ENCODE measurements at places on chromosomes 2 and 18.

- no peak for DNase-seq
These were observed 133.6 kb downstream of the DDX1 start for GRCh38 chr2:15725101-15725781.

DNA sequence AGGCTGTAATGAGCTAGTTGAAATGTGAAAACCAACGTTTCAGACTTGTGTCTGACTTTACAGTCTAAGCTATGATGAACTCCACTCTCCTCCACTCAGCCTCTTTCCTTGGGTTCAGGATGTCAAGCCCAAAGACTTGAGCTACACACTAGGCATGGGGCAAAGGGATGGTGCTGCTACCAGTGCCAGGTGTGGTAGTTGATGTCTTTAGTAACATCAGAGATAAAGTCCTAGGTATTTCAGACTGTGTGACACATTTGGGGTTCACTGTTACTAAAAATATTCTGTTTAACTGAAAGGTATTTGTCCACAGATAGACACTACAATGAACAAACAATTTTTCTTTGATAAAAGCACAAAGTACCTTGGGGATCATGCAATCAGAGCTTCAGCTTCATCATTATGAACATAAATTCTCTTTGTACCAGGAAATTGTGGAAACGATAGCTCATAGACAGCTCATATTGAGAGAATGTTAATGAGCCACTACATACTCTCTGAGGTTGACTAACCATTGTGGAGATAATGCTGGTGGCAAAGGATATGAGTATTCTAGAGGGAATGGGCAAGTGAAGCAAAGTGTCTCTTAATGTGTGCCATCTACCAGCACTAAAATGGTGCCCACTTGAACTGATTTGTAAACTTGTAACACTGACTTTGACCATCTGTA, 253.7 kb upstream of the THUMPD2 start:
- no peak for DNase-seq

GRCh38 chr18:9613550-9614400, 584 bp downstream of the PPP4R1 start:
- peak; percentile 82 for DNase-seq

DNA sequence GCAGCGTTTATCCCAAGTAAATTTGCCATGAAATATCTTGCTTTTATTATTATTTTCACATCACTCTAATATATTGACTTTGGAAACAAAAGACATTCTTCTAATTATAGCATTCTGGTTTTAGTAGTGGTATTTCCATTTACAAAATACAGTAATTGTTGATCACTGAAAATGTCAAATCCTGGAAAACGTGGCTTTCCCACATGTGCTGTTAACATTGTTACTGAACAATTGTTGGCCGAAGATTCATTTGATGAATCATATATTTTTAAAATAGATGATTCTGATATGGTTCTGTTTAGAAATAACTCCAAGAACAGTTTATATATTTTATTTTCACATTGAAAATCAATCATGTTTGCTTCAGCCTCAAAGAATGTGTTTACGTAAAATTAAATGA, 32.9 kb downstream of the SP140 start:
- no peak for DNase-seq

- no peak for DNase-seq
These were observed 146.7 kb upstream of the EPAS1 start for GRCh38 chr2:46150445-46150955.

GRCh38 chr2:120243211-120243610, 9.4 kb upstream of the RALB start:
- no peak for DNase-seq

- DNase-seq: no peak
These were observed 56.9 kb downstream of the LIMS1 start for GRCh38 chr2:108591163-108591562.

GRCh38 chr2:1881998-1882397, 137.7 kb upstream of the PXDN start:
- DNase-seq: no peak

- DNase-seq: peak; percentile 80
These were observed 12.5 kb downstream of the SDC1 start for GRCh38 chr2:20212459-20212870.

GRCh38 chr2:71048096-71048495, 20.4 kb upstream of the NAGK start:
- DNase-seq: no peak

GRCh38 chr2:228848638-228849037, 422.4 kb downstream of the PID1 start:
- DNase-seq: no peak

- no peak for DNase-seq
These were observed 2.0 kb upstream of the CYP26B1 start for GRCh38 chr2:72149556-72150156.

DNA sequence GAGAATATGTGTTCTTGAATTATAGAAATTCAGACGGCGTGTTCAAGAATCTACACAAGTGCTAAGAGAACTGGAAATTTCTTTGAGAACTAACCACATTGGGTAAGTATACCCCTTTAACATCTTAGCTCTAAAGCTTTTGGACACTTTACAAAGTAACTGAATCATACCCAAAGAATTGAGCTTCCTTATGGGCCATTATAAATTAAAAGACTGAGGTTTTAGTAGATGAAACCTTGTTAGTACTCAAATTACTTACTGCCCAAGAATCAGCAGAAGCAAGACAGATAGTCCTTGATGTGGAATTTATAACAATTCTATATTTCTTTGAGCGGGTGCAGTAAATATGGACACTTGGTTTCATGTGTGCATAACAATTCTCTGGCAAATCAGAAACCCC, 168.3 kb downstream of the PRPF40A start:
- DNase-seq: no peak

- DNase-seq: no peak
These were observed 570.7 kb downstream of the EPHA4 start for GRCh38 chr2:221001381-221001801.

DNA sequence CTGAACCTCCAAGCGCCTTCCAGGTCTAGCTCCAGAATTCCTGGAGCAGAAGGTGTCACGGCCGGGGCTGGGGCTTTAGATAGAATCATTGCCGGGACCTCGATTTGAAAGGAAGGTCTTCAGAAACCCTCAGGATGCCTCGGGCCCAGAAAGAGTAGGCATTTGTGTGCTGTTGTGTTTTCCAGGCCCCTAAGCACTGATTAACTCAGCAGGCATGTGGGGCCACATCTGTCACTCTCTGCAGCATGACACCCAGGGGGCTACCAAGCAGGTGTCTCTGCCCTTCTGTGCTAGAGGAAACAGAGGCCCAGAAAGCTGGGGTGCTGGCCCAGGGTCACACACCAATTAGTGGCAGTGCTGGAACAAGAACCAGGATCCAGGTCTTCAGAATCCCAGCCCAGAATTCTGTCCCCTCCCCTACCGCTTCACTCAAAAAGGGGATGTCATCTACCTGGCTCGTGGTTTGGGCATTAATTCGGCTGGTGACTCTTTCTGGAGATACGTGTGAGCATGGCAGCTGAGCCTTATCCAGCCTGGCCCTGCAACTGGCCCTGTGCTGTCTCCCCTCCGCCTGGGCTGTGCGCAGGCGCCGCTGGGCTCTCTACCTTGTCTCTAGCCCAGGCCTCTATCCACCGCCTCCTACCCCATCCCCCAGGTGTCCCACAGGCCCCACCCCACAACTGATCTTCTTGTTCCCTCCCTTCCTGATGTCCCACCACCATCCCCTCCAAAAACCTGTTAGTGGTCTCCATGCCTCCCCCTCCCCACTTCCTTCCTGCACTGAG, 245.4 kb downstream of the ATAD2B start:
- DNase-seq: no peak

DNA sequence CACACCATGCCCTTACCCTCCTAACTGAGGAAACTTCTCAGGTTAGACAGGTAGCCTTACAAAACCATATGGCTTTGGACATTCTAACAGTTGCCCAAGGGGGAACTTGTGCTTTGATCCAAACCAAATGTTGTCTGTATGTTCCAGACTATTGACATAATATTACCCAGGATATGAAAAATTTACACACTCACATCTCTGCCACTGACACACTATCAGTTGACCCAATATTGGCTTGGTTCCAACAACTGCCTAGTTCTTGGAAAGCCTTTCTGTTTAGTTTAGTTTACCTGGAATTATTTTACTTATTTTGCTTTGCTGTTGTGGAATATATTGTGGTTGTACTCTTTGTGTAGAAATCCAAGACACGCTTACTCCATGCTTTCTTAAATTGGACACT, 178.4 kb downstream of the RNF152 start:
- no peak for DNase-seq

- no peak for DNase-seq
These were observed 41.0 kb upstream of the ASAP2 start for GRCh38 chr2:9165625-9166024.

GRCh38 chr2:109703077-109703476, 88.9 kb downstream of the SOWAHC start:
- DNase-seq: no peak

GRCh38 chr2:128612628-128613027, 294.0 kb upstream of the HS6ST1 start:
- peak; percentile 33 for DNase-seq

DNA sequence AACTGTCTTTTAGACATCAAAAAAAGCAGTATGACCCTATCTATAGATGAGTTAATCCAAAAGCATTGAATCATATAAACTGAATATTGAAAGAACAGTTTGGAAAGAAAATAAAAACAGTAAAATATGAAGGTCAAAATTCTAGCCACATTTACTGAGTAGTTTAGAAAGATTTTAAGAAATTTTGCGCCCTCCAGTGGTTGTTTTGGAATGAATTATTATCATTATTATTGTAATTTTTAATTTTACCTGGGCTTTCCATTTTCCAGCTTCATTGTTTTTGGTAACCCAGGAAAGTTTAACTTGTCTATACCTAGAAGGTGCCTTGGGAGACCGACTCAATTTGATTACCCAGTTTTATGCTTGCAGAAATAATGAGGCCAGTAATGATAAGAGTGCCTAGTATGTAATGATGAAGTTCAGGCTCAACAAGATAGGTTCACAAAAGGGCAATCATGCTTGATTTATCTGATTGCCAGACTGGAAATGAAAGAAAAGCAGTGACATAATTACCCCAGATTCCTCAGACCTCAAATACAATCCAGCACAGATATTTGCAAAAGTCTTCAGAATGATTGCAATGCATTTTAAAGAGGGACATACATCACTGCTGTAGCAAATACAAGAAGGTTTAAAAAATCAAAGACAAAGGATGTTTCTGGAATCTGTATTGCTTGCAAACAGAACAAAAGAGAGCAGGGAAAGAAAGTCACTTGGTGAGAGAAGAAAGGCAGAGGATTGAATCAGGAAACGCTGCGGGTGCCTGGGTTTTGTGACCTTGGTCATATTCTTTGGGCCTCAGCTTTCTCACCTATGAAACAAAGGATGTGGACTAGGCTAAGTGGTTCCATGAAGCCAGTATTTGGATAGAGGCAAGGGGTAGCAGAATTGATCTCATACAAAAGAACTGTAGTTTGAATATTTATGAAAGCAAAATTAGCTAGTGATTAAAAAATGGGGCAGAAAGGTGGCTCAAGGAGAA, 153.8 kb downstream of the MAP2 start:
- no peak for DNase-seq

- peak; percentile 68 for DNase-seq
These were observed 48.1 kb downstream of the TIMM21 start for GRCh38 chr18:74196220-74197119.

GRCh38 chr18:50696929-50697328, 122.9 kb downstream of the MRO start:
- DNase-seq: no peak

DNA sequence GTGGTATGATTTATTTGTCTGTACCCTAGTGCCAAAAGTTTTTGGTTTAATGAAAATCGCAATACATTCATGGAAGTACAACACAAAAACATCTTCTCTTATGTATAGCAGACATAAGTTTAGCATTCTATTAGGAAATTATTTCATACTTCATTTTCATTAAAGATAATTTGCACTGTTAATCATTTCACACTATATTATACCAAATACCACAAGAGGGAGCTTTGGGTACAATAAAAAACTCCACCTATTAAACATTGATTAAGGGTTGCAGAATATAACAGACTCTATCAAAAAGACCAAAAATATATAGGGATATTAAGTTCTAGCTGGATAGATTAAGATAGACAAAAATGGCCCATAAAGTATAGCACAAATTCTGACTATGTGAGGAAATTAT, 79.0 kb downstream of the SLC66A3 start:
- DNase-seq: no peak

GRCh38 chr18:77111449-77111848, 21.1 kb downstream of the MBP start:
- DNase-seq: peak; percentile 57

DNA sequence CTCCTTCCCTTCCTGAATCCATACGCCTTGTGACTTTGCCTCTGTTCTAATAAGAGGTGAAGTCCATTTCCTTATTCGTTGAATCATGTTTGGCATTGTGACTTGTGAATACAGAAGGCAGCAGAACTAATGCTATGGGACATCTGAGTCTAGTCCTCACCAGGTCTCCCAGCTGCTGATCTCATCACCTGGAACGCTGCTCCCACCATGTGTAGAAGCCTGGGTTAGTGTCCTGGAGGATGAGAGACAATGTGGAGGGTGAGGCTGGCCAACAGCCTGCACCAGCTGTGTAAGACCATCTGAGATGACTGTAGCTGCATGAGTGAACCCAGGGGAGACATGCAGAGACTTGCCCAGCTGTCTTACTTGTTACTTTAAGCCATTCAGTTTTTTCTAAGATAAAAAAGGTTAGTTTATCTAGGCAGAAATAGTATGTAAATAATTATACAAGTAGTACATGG, 3.5 kb upstream of the HAAO start:
- DNase-seq: no peak

DNA sequence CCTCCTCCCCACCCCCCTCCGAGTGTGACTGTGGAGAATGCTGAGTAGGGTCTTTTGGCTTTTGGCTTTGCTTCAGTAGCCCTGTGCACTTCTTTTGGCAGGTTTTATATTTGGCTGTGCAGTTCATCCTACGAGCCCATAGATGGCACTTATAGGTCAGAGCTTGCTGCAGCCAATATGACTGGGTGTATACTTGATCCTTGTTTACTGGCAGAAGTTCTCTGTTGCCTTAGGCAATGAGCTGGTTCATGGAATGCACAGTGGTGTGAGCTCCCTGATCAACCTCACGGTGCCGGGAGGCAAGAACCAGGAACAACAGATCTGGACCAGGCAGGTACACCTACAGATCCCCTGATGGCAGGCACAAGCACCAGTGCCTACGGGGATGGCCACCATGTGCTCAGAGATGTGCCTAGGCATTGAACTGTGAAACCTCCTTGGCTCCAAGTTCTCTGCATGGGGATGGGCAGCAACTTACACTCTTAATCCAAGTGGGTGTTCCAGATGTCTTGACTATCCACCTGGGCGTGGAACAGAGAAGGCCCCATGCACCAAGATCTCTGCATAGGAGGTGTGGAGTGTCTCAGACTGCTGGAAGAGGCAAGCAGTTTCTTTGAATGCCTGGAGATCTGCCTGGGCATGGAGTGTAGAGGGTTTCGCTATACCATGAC, 190.4 kb downstream of the KIAA1328 start:
- peak; percentile 16 for DNase-seq

GRCh38 chr2:12978066-12978835, 261.5 kb downstream of the TRIB2 start:
- no peak for DNase-seq

GRCh38 chr2:88720399-88720798, 28.9 kb downstream of the RPIA start:
- DNase-seq: no peak

- peak; percentile 34 for DNase-seq
These were observed 98.4 kb downstream of the PXDN start for GRCh38 chr2:1645761-1646476.

GRCh38 chr2:18473241-18474181, 86.9 kb downstream of the RDH14 start:
- DNase-seq: no peak
